ENCODE measurements at places on chromosomes 3 and 15. TPM values are rescaled to one million over a fixed set of nuclear protein-coding genes. Genes with fewer than 3 reads are reported as not detected.
A peak's percentile ranks its signal among the peaks of the same experiment; 100 is the strongest.

DNA sequence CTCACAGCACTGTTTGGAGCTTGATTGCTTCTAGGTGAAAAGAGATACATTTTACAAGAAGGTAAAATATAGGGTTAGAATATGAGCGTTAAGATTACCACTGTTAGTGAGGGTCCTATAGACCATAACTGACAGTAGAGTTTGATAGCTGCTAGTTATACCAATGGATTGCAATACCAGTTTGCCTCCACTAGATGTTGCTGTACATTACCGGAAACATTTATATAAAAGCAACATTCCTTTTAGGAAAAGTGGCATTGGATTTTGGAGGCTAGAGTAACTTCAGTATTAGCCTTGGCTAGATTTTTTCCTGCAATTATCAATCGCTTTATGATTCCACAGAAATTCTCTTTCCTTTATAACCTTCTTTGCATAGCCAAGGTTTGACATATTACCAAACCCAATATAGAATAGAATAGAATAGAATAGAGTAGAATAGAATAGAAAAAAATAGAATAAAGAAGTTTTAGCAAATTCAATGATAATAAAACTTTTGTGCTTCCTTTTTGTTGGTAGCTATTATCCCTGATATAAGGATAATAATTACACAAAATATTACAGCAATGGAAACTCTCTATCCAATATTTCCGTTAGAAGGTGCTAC, 1093.6 kb upstream of the ALCAM start:
- DNase-seq = no peak

- no peak for DNase-seq
These were observed 287.0 kb upstream of the TMC3 start for GRCh38 chr15:81660976-81661375.

GRCh38 chr3:20194793-20195460, 8.9 kb upstream of the SGO1 start:
- DNase-seq = no peak

DNA sequence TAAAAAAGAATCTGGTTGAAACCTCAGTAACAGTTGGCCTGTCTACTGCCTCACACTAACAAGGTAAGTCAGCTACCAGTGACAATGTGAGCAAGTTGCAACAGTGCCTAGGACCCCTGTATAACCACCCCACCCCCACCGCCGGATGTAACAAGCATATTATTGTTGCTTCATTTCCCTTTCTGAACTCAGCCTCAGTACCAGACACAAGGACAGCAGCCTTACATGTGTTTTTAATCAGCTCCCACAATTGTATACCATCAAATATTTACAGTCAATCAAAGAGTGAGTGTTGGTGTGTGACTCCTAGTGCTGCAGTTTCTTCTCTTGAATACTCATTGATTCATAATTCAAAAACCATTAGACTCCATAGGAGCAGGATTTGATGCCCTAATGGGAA, 96.4 kb downstream of the PYDC2 start:
- DNase-seq = no peak

DNA sequence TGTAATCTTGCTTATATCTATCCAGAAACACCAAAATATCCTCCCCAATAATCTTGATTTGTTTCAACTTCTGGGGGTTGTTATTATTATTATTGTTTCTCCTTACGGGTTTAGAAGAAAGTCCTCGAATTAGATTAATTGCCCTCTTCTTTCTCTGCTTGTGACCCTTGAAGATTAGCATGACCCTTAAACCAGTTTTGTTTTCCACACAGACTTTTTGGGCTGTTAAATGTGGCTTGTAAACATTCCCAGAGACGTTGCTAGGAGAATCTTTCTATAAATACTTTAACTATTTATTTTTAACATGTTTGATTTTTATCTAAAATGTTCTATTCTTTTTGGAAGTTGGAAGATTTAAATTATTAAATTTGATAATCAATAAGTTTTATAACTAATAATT, 4.3 kb upstream of the SUCNR1 start:
- DNase-seq = no peak

DNA sequence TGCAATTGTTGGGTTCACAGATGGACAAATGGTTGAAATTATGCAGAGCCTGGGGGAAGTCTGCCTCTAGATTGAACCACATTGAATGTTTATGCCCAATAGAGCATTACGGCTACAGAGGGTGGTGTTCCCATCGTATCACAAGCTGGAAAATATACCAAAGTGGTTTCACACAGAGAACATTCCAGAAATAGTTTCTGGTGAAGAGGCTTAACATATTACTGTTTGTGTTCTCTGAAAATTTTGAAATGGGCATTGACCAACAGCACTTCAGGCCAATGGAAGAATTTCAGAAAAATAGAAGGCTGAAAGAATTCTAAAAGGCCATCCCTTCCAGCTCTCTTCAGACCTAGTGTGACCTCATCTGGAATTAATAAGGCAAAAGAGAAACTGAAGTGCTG, 203.9 kb downstream of the NEK10 start:
- no peak for DNase-seq

Gene SLC24A5
- total RNA-seq = not detected

Gene AGTR1
- 1.6 TPM for total RNA-seq

Gene ONECUT1
- total RNA-seq = 0.20 TPM

Gene SAMD7
- total RNA-seq = 0.17 TPM

Gene ANKUB1
- not detected for total RNA-seq

Gene IQCF5
- total RNA-seq = not detected

DNA sequence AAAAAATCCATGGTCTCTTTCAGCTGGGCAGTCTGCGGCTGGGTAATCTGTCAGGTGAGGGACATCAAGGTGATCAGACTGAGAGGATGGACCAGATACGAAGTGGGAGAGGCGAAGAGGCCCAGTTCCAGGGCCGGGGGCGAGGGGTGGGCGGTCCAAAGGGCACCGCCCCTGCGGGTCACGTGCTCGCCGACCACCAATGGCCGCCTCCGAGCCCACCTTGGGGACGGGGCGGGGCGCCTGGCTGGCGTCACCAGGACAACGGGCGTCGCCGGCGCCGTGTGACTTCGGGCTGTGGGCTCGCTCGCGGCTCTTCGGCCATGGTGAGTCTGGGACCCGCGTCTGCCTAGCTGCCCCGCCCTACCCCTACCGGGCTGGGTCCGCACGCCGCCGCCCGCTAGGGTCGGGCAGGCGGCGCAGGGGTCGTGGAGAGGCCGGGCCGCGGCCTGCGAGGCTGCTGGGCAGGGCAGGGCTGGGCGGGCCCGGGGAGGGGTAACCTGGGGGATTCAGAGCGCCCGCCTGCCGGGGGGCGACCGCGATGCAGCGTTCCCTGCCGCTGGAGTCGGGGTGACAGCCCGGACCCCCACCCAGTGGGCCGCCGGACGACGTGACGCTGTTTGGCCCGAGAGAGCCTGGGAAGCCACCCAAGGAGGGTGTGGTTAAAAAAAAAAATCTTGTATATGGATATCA, at the start of gene FBXL2:
FBXL2 (plus strand) TSS at position 250 of the 690 bp plus-strand sequence; CDS start at position 321, 71 bp downstream.
- DNase-seq = peak; percentile 72

GRCh38 chr3:46954178-46954577, 22.4 kb downstream of the CCDC12 start:
- no peak for DNase-seq

GRCh38 chr3:39141171-39141995, 12.0 kb downstream of the CSRNP1 start:
- peak; percentile 60 for DNase-seq

Gene IFT57
- total RNA-seq = 19.5 TPM

- no peak for DNase-seq
These were observed 564.5 kb upstream of the ZNF717 start for GRCh38 chr3:76349715-76350480.

Gene TMEM40
- 3.7 TPM for total RNA-seq

DNA sequence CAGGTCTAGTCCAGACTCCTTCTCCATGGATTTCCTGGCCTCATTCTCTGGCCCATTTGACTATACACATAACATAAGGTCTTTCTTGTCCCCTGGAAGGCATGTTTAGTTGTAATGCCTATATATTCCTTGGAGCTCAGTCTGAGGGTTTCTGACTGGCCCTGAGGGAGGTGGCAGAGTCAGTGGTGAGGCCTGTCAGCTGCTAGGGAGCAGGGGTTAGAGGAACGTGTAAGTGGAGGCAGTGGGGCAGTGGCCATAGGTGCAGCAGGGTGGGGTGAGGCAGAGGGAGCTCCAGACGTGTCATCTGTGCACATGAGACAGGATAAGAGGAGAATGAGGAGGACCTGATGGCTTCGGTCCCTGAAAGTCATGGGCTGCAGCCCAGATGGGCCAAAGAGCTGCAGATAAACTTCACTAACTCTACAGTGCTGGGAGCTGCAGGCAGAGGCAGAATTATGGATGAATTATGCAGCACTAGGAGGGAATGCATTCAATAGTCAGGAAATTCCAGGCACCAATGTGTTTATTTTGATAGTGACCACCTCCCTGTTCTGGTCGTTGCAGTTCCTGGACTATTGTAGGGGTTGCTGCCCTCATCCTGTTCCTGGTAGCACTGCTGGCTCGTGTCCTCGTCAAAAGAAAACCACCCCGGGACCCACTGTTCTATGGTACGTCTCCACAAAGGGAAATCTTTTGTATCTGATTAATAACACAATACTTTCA, 4.9 kb downstream of the TM6SF1 start:
- DNase-seq = no peak

Gene ZPLD1
- total RNA-seq = not detected

GRCh38 chr3:65811086-65811761, 227.5 kb downstream of the MAGI1 start:
- DNase-seq = no peak

Gene FOXB1
- not detected for total RNA-seq

- no peak for DNase-seq
These were observed 719.9 kb downstream of the CADM2 start for GRCh38 chr3:85678713-85679112.

- no peak for DNase-seq
These were observed 33.9 kb upstream of the MBNL1 start for GRCh38 chr3:152234657-152235375.

GRCh38 chr3:119543147-119543546, 16.3 kb downstream of the CD80 start:
- DNase-seq = no peak

Gene FGD5
- total RNA-seq = 10.8 TPM

Gene CHRFAM7A
- total RNA-seq = 0.75 TPM

- no peak for DNase-seq
These were observed 22.5 kb downstream of the LRRC28 start for GRCh38 chr15:99273801-99274200.

Gene LYZL4
- not detected for total RNA-seq

DNA sequence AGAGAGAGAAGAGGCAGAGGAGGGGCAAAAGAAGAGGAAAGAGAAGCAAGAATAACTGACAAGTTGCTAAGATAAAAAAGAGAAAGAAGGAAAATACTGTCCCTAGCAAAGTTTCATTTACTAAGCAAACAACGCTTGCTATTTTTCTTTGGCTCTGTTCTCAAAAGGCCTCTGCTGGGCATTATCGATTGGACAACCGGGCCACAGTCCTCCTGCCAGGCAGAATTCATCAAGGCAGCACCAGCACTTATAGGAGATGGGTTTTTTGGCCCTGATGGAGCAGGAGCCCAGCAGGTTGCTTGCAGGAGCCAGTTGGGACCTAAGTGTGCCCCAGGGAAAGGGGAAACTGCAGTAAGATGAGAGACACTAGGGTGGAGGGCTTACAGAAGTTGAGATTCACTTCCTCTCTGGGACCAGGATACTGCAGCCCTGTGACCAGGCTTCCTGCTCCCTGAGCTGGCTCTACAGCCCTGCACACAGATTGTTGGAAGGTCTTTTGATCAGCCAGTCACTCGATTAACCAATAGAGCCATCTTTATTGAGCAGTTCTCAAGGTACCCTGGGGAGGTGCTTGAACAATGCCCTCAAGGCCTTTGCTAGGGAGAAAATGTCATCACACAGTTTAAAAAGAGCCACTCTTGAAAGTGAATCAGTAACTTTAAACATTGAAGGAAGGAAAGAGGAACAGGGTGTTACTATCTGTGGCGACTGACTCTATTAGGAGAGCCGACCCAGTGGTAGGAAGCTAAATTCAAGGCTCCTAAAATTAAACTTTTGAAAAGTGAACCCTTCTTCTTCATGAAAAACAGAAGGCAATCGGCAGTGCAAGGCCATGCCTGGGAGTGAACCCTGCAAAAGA, 28.8 kb upstream of the GLCE start:
- DNase-seq = no peak

GRCh38 chr3:59262076-59262498, 212.3 kb upstream of the CFAP20DC start:
- DNase-seq = no peak

DNA sequence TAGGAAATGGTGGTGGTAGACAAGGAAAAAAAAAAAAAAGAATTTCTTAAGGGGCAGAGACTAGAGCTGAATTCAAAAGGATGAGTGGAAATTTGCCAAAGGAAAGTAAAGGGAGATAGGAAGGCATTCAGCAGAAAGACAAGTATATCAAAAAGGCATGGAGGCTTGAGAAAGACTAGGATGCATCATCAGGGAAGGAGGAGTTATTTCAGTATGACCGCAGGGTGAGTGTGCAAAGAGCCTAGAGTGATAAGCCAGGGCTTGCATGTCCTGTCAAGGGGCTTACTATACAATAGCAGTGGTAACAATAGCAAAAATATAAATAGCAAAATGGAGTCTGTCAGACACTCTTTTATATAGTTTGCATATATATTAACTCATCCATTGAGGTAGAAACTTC, 112.0 kb downstream of the FRMD4B start:
- no peak for DNase-seq

Gene DPPA4
- total RNA-seq = not detected

Gene GOLGA8S
- 0.92 TPM for total RNA-seq

- DNase-seq = no peak
These were observed 38.0 kb upstream of the CBLB start for GRCh38 chr3:105906836-105907235.

GRCh38 chr3:151750181-151750580, 16.5 kb downstream of the AADACL2 start:
- DNase-seq = no peak

DNA sequence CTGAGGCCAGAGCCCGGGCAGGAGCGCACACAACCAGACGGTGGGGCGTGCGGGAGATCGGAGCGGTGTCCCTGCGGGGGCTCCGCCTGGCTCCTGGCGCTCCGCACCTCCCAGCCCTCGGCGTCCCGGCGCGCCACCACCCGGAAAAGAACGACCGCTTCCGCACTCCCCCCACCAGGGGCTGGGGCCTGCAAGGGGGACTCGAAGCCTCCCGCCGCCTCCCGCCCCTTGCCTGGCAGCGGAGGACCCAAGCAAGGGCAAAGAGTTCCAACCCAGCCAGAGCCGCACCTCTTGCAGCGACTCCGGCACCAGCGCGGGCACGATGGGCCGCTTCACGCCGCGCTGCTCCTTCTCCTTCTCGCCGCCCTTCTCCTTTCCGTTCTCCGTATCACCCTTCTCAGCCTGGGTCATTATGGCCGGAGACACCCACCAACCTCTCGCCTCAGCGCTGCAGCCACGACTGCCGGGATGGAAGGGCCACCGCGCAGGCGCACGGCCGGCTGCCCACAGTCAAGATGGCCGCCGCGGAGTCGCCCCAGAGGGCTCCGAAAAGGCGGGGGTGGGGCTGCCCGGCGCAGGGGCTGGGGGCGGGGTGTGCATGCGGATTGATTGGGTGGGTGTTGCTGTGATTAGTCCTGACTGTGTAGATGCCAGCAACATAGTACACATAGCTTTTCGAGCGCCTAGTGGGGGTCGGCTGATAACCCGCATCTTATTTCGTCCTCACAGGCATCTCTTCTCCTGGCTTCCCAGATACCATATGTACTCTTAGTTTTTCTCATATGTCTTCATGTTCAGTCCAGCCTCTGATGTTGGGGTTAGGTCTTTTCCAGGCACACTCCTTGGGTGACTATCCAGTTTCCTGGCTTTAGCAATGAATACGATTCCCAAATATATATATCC, at the start of gene ACTR8:
ACTR8 (minus strand) TSS at position 462 of the 903 bp plus-strand sequence; CDS start at position 411, 51 bp downstream.
- DNase-seq = peak; percentile 91
